Right lobe of liver (tissue), 6 donors: ENCODE measurements at places on chromosomes 6 and 20. TPM values are rescaled to one million over a fixed set of nuclear protein-coding genes. Genes with fewer than 3 reads are reported as not detected.

- peaks cover 3% of the 10 kb centered on the region for H3K4me1 ChIP-seq
- H3K36me3 ChIP-seq = no peaks in the 10 kb centered on the region
- no peak overlapping the region for H3K4me3 ChIP-seq
- no peak overlapping the region for H3K27ac ChIP-seq
These were observed 58.9 kb upstream of the KLHL31 start for GRCh38 chr6:53724501-53724900.

SEL1L2 gene
- total RNA-seq = not detected

DNA sequence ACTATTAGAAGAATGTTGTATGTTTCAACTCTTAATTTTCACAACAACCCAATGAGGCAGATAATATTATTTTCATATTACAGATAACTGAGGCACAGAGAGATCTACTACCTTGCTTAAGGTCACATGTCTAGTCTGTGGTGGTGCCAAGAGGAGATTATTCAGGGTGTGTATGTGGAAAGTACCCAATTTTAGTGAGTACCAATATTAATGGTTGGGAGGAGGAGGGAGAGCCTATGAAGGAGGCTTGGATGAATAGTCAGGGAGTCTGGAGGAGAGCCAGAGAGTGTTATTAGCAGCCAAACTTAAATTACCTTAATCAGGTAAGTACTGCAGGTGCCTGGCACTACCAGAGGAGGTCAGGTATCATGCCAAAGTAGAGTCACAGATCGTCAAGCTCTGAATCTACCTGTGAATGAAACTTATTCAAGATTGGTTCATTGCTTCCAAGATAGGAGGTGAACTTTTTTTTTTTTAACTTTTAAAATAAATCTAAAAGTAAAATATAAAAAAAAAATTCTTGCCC lies 10.9 kb upstream of the CALHM6 start:
- no peaks in the 10 kb centered on the region for H3K4me1 ChIP-seq
- no peak for DNase-seq
- H3K27ac ChIP-seq = no peak overlapping the region
- H3K27me3 ChIP-seq = no peaks in the 10 kb centered on the region
- no peaks in the 10 kb centered on the region for H3K36me3 ChIP-seq

- DNase-seq = no peak
- no peaks in the 10 kb centered on the region for H3K27me3 ChIP-seq
- no peaks in the 10 kb centered on the region for H3K4me1 ChIP-seq
- no peaks in the 10 kb centered on the region for H3K36me3 ChIP-seq
These were observed 87.8 kb downstream of the PLEKHG1 start for GRCh38 chr6:150687508-150687907.

DNA sequence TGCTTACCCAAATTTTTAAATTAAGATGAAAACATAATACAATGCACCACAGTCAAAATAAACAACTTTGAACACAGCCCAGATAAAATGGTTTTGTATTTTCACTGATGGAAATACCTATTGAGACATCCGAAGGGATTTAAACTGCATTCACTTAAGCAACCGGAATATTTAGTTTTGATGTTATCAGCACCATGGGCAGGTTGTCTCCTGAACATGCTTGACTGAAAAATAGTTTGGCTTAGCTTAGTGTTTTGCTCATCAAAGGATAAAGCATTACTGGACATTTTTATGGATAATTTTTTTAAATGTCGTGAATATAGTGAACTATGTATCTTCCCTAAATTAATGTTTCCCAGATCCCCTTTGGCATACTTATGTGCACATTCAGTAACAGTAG lies 177.5 kb downstream of the GJA1 start:
- no peak overlapping the region for H3K4me3 ChIP-seq
- H3K27ac ChIP-seq = no peak overlapping the region
- no peak for DNase-seq
- no peaks in the 10 kb centered on the region for H3K27me3 ChIP-seq

HCRTR2 gene
- not detected for total RNA-seq

GRCh38 chr6:142342986-142343385 lies 41.2 kb downstream of the ADGRG6 start:
- H3K27ac ChIP-seq = no peak overlapping the region
- no peaks in the 10 kb centered on the region for H3K27me3 ChIP-seq
- no peak for DNase-seq
- H3K4me3 ChIP-seq = no peak overlapping the region

- no peaks in the 10 kb centered on the region for H3K4me1 ChIP-seq
- no peak overlapping the region for H3K4me3 ChIP-seq
- H3K27ac ChIP-seq = no peak overlapping the region
- H3K27me3 ChIP-seq = no peaks in the 10 kb centered on the region
These were observed 38.4 kb downstream of the AKAP7 start for GRCh38 chr6:131173680-131174079.

- no peak overlapping the region for H3K27ac ChIP-seq
- H3K4me1 ChIP-seq = no peaks in the 10 kb centered on the region
- H3K27me3 ChIP-seq = no peaks in the 10 kb centered on the region
- DNase-seq = no peak
These were observed 1.8 kb downstream of the TUBB1 start for GRCh38 chr20:59020938-59021551.

GRCh38 chr6:52059821-52060220 lies 27.6 kb downstream of the PKHD1 start:
- H3K36me3 ChIP-seq = no peaks in the 10 kb centered on the region
- DNase-seq = no peak
- no peaks in the 10 kb centered on the region for H3K4me1 ChIP-seq
- no peak overlapping the region for H3K4me3 ChIP-seq
- no peaks in the 10 kb centered on the region for H3K27me3 ChIP-seq

LTB gene
- 0.43 TPM for total RNA-seq

DPPA5 gene
- total RNA-seq = not detected

DNA sequence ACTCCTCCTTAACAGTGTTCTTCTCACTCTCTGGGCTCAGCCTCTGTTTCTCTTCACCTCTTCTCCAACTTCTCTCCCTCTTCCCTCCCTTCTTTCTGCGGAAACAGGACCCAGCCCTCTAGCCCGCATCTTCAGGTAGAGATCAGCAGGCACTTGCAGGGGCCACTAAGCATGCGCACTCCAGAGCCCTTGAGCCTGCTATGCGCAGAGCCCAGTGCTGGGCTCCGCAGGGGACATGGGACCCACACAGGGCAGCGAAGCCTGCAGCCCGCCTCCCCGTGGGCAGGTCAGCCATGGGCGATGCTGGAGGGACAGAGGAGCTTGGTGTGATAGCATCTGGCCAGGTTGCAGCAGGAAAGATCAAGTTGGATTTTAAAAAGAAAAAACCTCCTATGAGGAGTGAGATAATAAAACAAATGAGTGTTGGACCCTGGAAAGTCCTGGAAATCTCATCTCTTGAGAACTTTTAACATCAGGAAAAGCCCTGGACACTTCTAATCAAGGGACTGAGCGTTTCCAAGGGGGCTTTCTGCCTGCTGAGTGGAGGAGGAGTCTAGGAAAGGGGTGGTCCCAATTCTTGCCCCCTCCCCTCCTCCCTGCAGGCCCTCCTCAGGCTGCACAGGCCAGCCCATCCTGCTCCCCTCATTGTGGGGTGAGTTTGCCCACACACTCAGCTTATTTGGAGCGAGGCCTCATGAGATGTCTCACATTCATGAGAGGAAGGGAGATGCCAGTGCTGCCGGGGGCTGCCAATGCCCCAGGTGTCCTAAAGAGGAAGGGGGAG lies 71.9 kb downstream of the MDGA1 start:
- H3K4me1 ChIP-seq = no peaks in the 10 kb centered on the region
- no peaks in the 10 kb centered on the region for H3K27me3 ChIP-seq
- H3K27ac ChIP-seq = no peak overlapping the region
- no peak for DNase-seq
- H3K36me3 ChIP-seq = no peaks in the 10 kb centered on the region
- H3K4me3 ChIP-seq = no peak overlapping the region

GRCh38 chr6:90368001-90368400 lies 71.4 kb upstream of the BACH2 start:
- H3K4me1 ChIP-seq = no peaks in the 10 kb centered on the region
- no peaks in the 10 kb centered on the region for H3K36me3 ChIP-seq
- DNase-seq = no peak

MATN4 gene
- not detected for total RNA-seq

HRH3 gene
- total RNA-seq = not detected

- no peaks in the 10 kb centered on the region for H3K36me3 ChIP-seq
- H3K27ac ChIP-seq = no peak overlapping the region
- H3K27me3 ChIP-seq = no peaks in the 10 kb centered on the region
These were observed 376.1 kb downstream of the CENPW start for GRCh38 chr6:126716032-126716431.

RIMS1 gene
- not detected for total RNA-seq

GRCh38 chr6:157667211-157668008 lies 155.6 kb upstream of the SNX9 start:
- no peak overlapping the region for H3K27ac ChIP-seq
- no peaks in the 10 kb centered on the region for H3K4me1 ChIP-seq
- DNase-seq = no peak
- no peak overlapping the region for H3K4me3 ChIP-seq
- no peaks in the 10 kb centered on the region for H3K36me3 ChIP-seq

GRCh38 chr6:33566182-33567084 lies 13.6 kb downstream of the BAK1 start:
- H3K4me3 ChIP-seq = no peak overlapping the region
- H3K36me3 ChIP-seq = no peaks in the 10 kb centered on the region
- no peaks in the 10 kb centered on the region for H3K27me3 ChIP-seq
- H3K4me1 ChIP-seq = no peaks in the 10 kb centered on the region
- H3K27ac ChIP-seq = no peak overlapping the region

HIVEP1 gene
- 21.7 TPM for total RNA-seq

- no peaks in the 10 kb centered on the region for H3K27me3 ChIP-seq
- H3K4me1 ChIP-seq = no peaks in the 10 kb centered on the region
- no peaks in the 10 kb centered on the region for H3K36me3 ChIP-seq
These were observed 82.5 kb upstream of the PDE10A start for GRCh38 chr6:165745492-165745891.

GRCh38 chr6:21305893-21306332 lies 287.6 kb upstream of the SOX4 start:
- no peaks in the 10 kb centered on the region for H3K4me1 ChIP-seq
- H3K4me3 ChIP-seq = no peak overlapping the region
- no peak overlapping the region for H3K27ac ChIP-seq
- no peaks in the 10 kb centered on the region for H3K27me3 ChIP-seq
- DNase-seq = no peak
- H3K36me3 ChIP-seq = no peaks in the 10 kb centered on the region

GRCh38 chr6:17808609-17809008 lies 101.9 kb upstream of the NUP153 start:
- H3K4me3 ChIP-seq = no peak overlapping the region
- H3K27ac ChIP-seq = no peak overlapping the region
- DNase-seq = no peak
- peaks cover 2% of the 10 kb centered on the region for H3K36me3 ChIP-seq
- H3K4me1 ChIP-seq = no peaks in the 10 kb centered on the region

- H3K4me3 ChIP-seq = no peak overlapping the region
- no peaks in the 10 kb centered on the region for H3K4me1 ChIP-seq
- no peak for DNase-seq
- no peaks in the 10 kb centered on the region for H3K27me3 ChIP-seq
These were observed 209.8 kb downstream of the BMP7 start for GRCh38 chr20:57056651-57057050.

GRCh38 chr6:111872401-111873177 lies 663 bp downstream of the FYN start:
- no peaks in the 10 kb centered on the region for H3K4me1 ChIP-seq
- H3K36me3 ChIP-seq = no peaks in the 10 kb centered on the region
- peak overlapping the region; percentile 62 for H3K4me3 ChIP-seq

SNAP25 gene
- 0.32 TPM for total RNA-seq

ERVFRD-1 gene
- total RNA-seq = not detected

GRCh38 chr20:40744818-40745175 lies 55.8 kb upstream of the MAFB start:
- no peaks in the 10 kb centered on the region for H3K27me3 ChIP-seq
- no peak overlapping the region for H3K4me3 ChIP-seq
- no peak overlapping the region for H3K27ac ChIP-seq

- no peak overlapping the region for H3K27ac ChIP-seq
- no peaks in the 10 kb centered on the region for H3K27me3 ChIP-seq
- no peaks in the 10 kb centered on the region for H3K36me3 ChIP-seq
- DNase-seq = no peak
These were observed 98.6 kb downstream of the CDH4 start for GRCh38 chr20:61350500-61351250.

- no peak for DNase-seq
- no peak overlapping the region for H3K4me3 ChIP-seq
These were observed 185.6 kb downstream of the OR2B2 start for GRCh38 chr6:27726619-27727023.

CRISP3 gene
- total RNA-seq = 0.24 TPM

DNA sequence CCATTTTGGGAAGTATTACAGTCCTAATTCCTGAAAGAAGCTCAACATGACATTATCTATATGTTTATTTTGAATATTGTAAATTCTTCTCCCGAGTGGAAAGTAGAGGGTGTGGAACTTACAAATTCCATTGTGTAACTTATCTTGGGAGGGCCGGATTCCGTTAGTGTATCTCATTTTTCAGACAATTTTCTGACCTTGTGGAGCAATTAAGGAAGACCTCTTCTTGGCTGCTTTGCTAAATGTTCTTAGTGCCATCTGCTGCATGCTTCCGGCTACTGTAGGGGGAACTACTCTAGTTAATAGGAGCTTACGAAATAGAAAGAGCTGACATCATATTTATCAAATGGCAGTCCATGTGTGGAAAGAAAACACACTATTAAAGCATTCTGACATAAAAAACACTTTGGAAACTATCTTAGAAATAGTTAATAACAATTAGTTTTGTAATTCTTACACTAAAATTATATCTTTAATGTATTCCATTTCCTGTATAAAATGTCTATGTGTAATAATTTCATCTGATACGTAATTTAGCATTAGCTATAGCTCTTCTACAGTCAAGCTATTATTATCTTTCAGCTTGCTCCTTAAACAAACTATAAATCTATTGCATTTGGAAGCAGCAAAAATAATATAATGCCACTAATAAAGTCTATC lies 41.5 kb upstream of the KCNQ5 start:
- no peaks in the 10 kb centered on the region for H3K36me3 ChIP-seq
- H3K4me1 ChIP-seq = no peaks in the 10 kb centered on the region
- no peak for DNase-seq
- H3K4me3 ChIP-seq = no peak overlapping the region
- no peak overlapping the region for H3K27ac ChIP-seq

SASH1 gene
- total RNA-seq = 12.0 TPM

GRCh38 chr6:63476302-63476701 lies 96.0 kb upstream of the LOC128125822 start:
- peak overlapping the region; percentile 68 for H3K27ac ChIP-seq
- no peaks in the 10 kb centered on the region for H3K4me1 ChIP-seq
- H3K4me3 ChIP-seq = no peak overlapping the region
- H3K27me3 ChIP-seq = no peaks in the 10 kb centered on the region
- no peak for DNase-seq

GRCh38 chr6:32406857-32407256 lies at the start of gene BTNL2:
Gene BTNL2 (minus strand): TSS chr6:32407181. CDS start chr6:32407123, 58 bp downstream.
- DNase-seq = no peak
- H3K36me3 ChIP-seq = no peaks in the 10 kb centered on the region
- H3K4me1 ChIP-seq = no peaks in the 10 kb centered on the region
- no peak within 1 kb of the TSS for H3K4me3 ChIP-seq
- H3K27me3 ChIP-seq = no peaks in the 10 kb centered on the region

GRCh38 chr6:157383471-157383870 lies 2.5 kb downstream of the ZDHHC14 start:
- peaks cover 6% of the 10 kb centered on the region for H3K4me1 ChIP-seq
- no peak overlapping the region for H3K4me3 ChIP-seq
- DNase-seq = no peak
- no peaks in the 10 kb centered on the region for H3K27me3 ChIP-seq
- H3K36me3 ChIP-seq = no peaks in the 10 kb centered on the region

BRD2 gene
- total RNA-seq = 71.7 TPM

- H3K27me3 ChIP-seq = no peaks in the 10 kb centered on the region
- DNase-seq = peak; percentile 58
- no peaks in the 10 kb centered on the region for H3K36me3 ChIP-seq
- no peak overlapping the region for H3K4me3 ChIP-seq
- no peak overlapping the region for H3K27ac ChIP-seq
These were observed 184.2 kb upstream of the BMP2 start for GRCh38 chr20:6583134-6583738.
